AG20443 (cell line): ENCODE measurements at places on chromosomes 7 and 10.

- DNase-seq, result no peak
These were observed 270.0 kb downstream of the USP6NL start for GRCh38 chr10:11341283-11341960.

DNA sequence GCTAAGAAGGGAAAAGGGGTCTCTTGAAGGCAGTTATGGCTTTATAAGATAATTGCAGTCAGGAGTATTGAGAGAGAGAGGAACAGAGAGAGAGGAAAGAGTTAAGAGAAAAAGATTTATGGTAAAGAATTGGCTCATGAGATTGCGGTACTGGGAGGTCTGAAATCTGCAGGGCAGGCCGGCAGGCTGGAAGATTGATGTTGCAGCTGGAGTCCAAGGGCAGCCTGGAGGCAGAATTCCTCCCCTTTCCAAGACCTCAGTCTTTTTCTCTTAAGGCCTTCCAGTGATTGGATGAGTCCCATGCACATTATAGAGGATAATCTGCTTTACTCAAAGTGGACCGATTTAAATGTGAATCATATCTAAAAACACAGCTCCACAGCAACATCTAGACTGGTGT, 68.4 kb downstream of the HACD1 start:
- no peak for DNase-seq

- DNase-seq, result peak; percentile 70
These were observed 10.4 kb upstream of the CLCN1 start for GRCh38 chr7:143305423-143306070.

- DNase-seq, result no peak
These were observed 50.7 kb upstream of the PRKG1 start for GRCh38 chr10:51023636-51024035.

DNA sequence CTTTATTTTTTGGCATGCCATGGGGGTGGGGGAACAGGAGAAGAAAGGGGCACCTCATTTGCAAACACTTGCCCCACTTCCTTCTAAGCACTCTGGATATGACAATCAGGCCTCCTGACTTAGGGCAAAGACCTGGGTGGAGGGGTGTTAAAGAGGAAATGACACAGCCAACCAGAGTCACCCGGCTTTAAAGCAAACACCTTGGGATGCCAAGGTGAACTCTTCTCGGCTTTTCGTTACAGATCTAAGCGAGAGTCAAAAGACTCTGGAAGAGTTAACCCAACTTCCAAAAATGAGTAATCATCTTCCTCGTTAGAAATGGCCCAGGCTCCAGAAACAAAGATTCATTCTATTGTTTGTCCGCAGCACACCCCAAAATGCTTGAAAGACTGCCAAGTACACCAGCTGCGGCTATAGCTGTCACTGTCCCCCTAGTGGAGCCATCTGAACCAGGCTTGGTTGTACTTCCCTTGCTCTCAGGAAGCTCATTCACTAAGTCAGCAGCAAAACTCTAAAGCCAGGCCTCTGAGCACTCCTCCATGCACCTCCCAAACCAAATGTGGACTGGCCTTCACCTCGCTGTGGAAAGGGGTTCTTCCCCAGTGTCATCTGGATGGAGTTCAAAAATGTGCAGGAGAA, 24.8 kb downstream of the FAM53B start:
- DNase-seq, result peak; percentile 78

- peak; percentile 16 for DNase-seq
These were observed 1326.4 kb upstream of the SORCS1 start for GRCh38 chr10:108490944-108491343.

DNA sequence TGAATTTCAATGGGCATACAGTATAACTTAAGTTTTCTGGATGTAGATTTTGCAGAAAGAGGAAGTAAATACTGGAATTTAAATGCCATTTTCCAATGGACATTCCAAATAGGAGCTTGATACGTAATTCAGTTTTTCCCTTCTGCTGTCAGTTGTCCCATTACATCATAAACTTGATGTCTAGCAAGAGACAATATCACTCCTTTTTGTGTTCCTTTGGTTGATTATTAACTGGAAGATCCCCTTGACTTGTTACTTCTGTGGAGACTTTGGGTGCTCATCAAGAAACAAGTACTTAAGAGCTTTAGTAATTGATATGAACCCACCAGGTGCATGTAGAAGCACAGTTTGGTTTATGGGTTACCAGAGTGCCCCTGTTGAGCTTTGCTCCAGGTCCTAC, 116.1 kb downstream of the ST7 start:
- no peak for DNase-seq

DNA sequence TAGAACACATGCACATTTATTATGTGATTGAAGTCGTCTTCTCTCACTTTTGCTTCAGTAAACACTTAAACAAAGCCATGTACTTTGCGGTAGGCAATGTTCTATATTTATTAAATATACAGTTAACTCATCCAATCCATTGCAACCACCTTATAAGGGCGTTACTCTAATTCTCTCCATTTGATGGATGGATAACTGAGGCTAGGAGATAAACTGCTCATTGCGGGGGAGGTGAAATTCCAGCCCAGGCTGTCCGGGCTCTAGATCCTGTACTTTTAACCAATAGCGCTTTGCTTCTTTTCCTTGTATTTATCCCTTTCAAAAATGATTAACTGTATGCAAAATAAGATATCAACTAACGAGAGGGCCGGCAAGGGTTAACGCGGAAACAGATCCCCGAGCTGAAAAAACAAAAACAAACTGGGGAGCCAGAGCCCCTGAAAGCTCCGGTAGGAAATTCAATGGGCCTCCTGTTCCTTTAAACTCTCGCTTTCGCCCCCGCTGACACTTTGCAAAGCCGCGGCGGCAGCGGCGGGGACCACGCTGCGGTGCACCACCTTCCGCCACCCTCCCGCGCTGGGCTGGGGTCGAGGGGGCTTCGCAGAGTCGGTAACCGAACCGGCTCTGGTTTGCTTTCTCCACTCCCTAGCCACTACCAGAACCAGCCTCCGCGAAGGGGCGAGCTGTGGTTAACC, 1.0 kb upstream of the PLXDC2 start:
- peak; percentile 8 for DNase-seq

- no peak for DNase-seq
These were observed 163.6 kb downstream of the PPP1R17 start for GRCh38 chr7:31850601-31851000.

DNA sequence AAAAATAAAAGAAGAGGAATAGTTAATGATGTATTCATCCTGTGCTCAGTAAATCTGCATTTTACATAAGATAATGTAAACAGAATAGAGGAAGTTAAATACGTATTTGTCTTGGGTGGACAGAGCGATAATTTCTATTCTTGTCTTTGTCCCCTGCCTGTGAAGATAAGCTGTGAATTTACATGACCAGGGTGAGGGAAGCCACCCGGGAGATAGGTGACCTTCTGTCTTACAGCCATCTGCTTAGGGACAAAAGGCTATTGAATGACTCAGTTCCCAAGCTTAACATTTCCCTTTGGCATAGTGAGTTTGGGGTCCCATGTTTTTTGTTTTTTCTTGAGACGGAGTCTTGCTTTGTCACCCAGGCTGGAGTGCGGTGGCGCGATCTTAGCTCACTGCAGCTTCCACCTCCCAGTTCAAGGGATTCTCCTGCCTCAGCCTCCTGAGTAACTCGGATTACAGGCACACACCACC, 88.7 kb upstream of the KCTD7 start:
- DNase-seq, result peak; percentile 2

- peak; percentile 37 for DNase-seq
These were observed 44.2 kb downstream of the DLD start for GRCh38 chr7:107934991-107935770.

DNA sequence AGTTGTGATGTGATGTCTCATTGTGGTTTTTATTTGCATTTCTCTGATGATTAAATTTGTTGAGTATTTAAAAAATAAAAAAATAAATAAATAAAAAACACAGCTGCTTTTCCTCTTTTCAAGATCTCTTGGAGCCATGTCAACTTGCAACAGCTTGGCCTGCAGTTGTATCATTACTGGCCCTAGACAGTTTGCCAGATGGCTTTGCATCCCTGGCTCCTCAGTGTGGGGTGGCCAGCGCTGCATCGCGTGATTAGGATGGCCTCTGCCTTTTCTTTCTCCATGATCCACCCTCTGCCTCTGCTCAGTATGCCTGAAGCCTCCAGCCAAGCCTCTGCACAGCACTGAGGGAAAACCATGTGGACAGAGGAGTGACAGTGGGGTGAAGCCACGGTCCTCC, 96.8 kb downstream of the PPP1R3C start:
- DNase-seq, result peak; percentile 93

DNA sequence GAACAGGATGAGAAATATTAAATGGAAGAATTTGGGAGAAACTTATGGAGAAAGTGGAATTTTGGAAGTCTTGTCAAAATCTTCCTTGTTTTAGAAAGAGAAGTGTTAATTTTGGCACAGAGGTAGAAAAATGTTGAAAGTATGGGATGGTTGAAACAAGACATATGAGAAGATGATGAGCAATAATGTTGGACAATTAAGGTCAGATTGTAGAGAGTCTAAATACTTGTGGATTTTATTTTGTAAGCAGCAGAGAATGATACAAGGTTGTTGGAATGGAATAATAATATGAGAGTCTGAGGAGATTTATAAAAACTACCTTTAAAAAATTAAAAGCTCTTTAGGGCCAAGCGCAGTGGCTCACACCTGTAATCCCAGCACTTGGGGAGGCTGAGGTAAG, 34.6 kb downstream of the PHTF2 start:
- DNase-seq, result peak; percentile 20

DNA sequence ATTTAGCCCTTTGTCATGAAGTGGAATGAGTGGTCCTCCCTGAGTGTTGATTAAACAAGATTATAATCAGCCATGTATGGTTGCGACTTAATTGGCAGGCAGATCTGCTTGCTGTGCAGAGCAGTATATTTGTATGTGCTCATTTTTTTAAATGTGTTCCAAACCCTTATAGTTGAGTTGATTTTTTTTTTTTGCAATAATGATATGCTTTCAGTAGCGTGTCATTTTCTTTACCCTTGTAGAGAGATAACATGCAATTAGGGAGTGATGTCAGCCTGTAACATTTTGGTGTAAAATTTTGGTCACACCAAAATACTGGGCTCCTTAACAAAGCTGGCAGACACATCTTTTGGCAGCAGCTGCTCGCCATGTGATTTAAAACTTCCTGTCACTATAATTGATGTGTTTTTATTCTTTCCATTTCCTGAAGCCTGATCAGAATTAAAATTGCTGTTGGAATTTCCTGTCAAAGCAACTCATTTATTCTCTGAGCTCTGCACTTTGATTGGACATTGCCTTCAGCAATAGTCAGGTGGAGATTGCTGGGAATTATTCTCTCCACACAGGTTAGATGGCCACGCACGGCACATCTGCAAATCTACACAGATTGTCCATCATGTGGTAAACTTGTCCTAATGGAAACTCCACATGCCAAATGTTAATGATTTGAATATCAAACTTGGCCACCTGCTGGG, 125.3 kb downstream of the DYNC1I1 start:
- no peak for DNase-seq

DNA sequence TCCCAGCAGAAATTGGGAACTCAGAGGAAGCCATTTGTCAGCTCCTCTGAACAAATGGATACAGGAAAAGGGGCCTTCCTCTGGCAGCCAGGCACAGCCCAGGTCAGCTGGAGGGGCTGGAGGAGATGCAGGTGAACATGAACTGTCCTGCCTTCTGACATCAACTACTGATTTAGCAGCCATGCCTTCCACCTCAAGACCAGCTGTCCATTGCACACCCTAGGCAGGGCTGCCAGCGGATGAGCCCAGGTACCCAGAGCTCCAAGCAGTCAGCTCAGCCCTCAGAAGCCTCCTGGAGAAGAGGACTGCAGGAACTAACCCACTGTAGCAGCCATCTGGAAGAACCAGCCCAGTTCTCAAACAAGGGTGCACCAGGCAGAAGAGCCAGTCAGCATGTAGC, 44.1 kb upstream of the GDF10 start:
- DNase-seq, result no peak

DNA sequence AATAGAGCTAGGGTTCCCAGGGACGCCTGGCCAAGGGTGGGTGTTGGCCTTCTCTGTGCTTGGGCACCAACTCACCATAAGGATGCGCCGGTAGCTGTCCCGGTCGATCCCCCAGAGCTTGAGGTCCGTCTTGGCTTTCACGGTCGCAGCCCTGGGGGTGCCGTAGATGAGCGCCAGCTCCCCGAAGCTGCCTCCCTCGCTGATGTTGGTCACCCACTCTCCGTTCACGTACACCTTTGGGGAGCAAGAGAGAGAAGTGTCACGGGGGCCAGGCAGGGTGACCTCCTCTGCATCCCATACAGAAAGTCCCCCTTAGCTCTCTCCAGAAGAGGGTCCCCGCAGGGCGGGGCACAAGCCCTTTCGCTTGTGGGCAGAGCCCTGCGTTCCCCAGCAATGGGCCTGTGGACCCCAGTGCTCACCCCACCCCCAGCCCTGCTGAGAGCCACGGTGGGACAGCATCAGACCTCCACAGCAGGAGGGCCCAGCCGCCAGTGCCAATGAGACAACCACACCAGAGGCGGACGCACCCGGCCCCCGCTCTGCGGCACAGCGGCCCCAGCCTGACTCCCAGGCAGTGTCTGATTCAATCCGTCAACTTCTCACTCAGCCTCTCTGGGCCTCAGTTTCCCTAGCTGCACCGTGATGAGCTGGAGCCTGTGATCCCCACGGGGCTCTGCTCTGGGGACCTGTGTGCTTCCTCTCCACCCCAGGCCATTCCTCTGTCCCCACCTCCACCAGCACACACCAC, 76.6 kb upstream of the PDGFA start:
- no peak for DNase-seq

- DNase-seq, result no peak
These were observed 106.1 kb downstream of the ICA1 start for GRCh38 chr7:8155836-8156235.

DNA sequence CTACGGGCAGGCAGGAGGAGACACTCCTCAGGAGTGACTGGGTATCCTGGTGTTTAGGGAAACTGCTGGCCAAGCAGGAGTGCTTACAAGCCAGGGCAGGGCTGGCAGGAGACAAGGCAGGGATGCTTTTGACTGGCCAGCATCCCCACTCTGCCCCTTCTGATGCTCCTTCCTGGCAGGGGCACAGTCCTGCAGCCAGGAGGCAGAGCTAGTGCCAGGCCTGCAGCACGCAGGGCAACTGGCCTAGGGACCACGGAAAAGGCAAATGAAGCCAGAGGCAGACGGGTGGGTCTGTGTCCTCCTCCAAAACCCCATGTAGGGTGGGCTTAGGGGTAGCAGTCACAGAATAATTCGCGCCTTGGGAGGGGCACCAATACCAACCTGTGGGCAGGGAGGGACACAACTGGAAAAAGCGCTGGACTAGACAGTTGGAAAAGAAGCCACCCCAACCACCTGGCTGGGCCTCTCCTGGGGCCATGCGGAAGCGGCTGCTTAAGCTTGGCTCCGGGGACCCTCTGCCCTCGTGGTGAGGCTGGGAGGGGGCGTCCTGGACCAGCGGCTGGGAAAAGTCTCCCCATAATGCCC, 4.8 kb downstream of the IMPDH1 start:
- no peak for DNase-seq

DNA sequence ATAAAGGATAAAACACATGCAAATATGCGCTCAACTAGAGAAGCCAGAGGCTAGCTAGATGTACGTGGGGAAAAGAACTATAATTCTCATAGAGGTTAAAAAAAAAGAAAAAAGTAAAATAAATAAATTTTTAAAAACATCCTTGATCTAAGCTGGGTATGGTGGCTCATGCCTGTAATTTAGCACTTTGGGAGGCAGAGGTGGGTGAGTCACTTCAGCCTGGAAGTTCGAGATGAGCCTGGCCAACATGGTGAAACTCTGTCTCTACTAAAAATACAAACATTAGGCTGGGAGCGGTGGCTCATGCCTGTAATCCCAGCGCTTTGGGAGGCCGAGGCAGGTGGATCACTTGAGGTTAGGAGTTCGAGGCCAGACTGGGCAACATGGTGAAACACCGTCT, 18.6 kb upstream of the HSPA12A start:
- no peak for DNase-seq

- no peak for DNase-seq
These were observed 36.9 kb upstream of the GNA12 start for GRCh38 chr7:2880874-2881533.
